ENCODE measurements at places on chromosomes 1 and 21. TPM values are rescaled to one million over a fixed set of nuclear protein-coding genes. Genes with fewer than 3 reads are reported as not detected.

- DNase-seq: no peak
These were observed 221.4 kb upstream of the L1TD1 start for GRCh38 chr1:61973100-61973837.

DNA sequence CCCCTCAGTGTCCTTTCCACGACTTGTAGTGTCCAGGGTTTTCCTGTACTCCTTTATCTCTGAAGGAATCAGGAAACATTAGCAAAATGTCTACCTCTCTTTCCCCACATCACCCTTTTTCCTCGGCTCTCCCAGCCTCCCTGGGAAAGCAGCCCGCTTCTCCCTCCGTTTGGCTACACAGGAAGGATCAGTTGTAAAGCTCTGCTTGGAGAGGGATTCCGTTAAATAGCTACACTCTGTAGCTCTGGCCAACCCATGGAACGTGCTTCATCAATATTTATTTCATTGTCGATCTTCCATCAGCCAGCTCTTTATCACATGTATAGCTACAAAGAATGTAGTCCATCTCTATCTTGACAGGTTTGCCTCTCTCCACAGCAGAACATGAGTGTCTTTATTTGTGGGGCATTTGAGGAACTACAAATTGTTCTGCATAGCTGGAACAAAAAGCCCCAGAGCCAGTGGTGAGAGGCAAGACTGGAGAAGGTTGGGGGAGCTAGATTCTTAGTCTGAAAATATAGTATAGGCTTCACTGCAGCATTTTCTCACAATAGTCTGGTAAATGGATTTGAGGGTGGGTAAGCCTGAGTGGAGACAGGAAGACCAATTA is 191.8 kb downstream of the SLC35F3 start:
- no peak for DNase-seq

GRCh38 chr1:178393370-178393769 is 103.4 kb downstream of the CLEC20A start:
- DNase-seq: no peak

DNA sequence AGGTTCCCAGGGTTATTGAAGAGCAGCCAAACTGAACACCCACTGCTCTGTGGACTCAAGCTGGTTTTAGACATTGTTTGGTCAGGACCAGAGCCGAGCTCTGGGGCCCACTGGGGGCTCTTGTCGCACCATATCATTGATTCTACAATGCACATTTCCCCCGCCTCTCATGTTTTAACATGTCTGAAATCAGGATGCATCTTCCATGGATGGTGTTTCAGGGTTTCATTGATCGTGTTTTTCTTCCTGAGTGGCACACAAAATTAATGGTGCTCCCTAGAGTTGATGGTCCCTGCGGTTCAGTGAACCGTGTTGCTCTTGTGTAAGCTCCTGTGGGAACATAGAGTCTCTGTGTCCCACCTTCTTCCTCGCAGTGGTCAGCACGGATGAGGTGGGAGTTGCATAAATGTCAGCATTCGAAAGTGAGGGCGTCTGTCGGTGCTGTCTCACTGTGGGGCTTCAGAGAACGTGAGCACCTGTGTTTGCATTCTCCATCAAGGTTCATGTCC is 38.3 kb downstream of the GALNT2 start:
- DNase-seq: no peak

ITLN1 gene
- not detected for total RNA-seq

OR2T29 gene
- not detected for total RNA-seq
